ENCODE measurements at places on chromosomes 3 and 15.

DNA sequence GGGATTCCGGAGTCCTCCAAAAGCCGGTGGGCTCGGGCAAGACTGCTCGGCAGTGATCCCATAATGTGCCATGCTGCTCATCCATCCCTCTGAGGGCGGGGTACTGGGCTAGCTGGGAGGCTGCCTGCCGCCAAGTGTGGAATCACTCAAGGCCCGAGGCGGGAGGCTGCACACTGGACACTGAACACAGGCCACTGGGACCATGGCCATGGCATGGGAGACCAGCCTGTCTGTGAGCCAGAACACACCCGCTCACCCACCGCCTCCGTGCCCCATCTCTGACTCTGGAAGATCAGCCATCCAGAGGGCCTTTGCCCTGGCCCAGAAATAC lies 1.4 kb downstream of the C3orf22 start:
- no peak overlapping the region for H3K27ac ChIP-seq
- H3K27me3 ChIP-seq: peaks cover 5% of the 10 kb centered on the region

DNA sequence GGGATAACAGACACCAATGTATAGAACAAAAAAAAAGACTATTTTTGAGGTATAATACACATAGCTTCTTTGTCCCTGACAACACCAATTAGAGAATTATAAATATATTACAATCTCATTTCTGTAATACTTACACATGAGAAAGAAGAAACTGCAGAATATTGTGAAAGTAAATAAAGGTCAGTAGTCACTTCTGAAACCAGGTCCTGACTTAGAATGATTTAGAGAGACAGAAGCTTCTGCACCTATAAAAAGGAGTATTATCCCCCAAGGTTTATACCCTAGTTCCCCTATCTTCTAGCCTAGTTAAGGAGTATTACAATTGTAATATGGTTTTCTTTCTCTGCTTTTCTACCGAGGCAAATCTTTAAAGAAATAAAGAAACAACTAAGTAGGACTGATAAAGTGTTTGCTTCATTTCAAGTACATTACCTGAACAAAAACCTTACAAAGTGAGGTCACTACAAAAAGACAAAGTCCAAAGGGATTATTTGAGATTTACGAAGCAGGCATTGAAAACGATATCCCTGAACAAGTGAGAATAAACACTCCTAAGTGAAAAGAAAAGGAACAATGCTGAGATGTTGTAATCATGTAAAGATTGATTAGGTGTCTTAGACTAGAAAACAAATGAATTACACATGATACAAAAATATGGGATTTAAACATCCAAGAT lies 103.0 kb downstream of the GBE1 start:
- H3K27ac ChIP-seq: no peak overlapping the region
- no peak overlapping the region for H3K4me3 ChIP-seq
- H3K27me3 ChIP-seq: no peaks in the 10 kb centered on the region
- H3K36me3 ChIP-seq: peaks cover 3% of the 10 kb centered on the region

DNA sequence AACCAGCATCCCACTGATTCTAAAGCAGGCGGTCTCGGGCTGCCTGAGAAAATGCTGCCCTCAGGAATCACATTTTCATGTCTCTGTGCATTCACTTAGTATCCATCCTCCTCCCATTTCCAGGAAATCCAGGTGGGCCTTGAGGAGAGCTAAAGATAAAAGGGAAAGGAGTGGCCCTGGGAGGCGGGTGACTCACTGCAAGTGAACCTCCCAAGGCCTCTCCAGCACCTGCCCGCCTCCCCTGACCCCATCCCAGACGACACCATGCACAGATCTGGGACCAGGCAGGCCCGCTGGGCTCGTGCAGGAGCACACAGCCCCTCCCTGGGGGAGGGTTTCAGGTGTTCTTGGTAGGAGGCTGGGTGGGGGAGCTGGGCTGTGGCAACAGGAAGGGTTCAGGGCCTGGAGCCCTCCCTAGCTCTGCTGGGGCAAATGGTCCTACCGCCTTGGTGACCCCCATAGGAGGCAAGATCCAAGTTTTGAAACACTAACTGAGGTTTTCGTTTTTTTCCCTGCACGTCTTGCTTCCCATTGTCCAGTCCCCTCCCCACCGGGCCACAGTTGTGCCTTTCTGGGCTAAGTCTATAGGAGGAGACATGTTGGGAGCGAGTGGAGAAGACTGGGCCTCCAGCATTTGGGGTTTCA lies 22.2 kb downstream of the MELTF start:
- DNase-seq: no peak
- H3K4me3 ChIP-seq: no peak overlapping the region
- H3K27ac ChIP-seq: no peak overlapping the region
- peaks cover 17% of the 10 kb centered on the region for H3K4me1 ChIP-seq
- peaks cover 26% of the 10 kb centered on the region for H3K36me3 ChIP-seq

GRCh38 chr3:98322686-98323085 lies 31.0 kb upstream of the OR5K4 start:
- no peaks in the 10 kb centered on the region for H3K27me3 ChIP-seq
- no peaks in the 10 kb centered on the region for H3K36me3 ChIP-seq

DNA sequence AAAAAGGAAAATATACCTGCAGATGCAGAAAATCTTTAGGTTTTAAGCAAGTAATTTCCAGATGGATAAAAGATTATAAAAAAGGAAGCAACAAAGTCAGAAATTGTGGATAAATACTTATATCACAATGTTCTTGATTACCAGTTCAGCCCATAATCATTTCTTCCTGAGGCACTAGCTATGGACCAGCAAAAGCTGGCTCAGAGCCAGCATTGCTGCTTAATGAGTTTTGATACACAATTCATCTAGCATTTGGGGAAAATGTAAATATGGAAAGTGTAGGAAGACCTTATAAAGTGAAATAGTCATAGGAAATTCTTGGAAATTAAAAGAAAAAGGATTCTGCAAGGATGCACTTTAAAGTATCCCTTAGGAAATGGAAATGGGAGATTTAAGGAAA lies 168.3 kb upstream of the GBE1 start:
- H3K36me3 ChIP-seq: no peaks in the 10 kb centered on the region
- no peaks in the 10 kb centered on the region for H3K27me3 ChIP-seq
- H3K4me1 ChIP-seq: no peaks in the 10 kb centered on the region
- H3K27ac ChIP-seq: no peak overlapping the region

DNA sequence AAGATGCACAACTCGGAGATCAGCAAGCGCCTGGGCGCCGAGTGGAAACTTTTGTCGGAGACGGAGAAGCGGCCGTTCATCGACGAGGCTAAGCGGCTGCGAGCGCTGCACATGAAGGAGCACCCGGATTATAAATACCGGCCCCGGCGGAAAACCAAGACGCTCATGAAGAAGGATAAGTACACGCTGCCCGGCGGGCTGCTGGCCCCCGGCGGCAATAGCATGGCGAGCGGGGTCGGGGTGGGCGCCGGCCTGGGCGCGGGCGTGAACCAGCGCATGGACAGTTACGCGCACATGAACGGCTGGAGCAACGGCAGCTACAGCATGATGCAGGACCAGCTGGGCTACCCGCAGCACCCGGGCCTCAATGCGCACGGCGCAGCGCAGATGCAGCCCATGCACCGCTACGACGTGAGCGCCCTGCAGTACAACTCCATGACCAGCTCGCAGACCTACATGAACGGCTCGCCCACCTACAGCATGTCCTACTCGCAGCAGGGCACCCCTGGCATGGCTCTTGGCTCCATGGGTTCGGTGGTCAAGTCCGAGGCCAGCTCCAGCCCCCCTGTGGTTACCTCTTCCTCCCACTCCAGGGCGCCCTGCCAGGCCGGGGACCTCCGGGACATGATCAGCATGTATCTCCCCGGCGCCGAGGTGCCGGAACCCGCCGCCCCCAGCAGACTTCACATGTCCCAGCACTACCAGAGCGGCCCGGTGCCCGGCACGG lies 991 bp downstream of the SOX2 start:
- peak overlapping the region; percentile 18 for H3K4me3 ChIP-seq
- H3K36me3 ChIP-seq: peaks cover 5% of the 10 kb centered on the region

DNA sequence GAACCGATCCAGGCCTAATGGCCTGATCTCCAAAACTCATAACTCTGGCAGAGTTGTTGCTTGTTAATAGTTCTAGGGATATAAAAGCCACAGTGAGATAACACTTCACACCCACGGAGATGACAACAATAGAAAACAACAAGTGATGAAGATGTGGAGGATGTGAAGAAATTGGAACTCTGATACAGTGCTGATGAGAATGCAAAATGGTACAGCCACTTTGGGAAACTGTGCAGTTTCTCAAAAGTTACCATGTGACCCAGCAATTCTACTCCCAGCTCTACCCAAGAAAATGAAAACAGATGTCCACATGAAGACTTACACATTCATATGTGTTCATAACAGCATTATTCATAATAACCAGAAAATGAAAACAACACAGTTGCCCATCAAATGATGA lies 3.8 kb downstream of the CMTM7 start:
- peak overlapping the region; percentile 63 for H3K27ac ChIP-seq
- H3K27me3 ChIP-seq: no peaks in the 10 kb centered on the region
- H3K36me3 ChIP-seq: peaks cover 26% of the 10 kb centered on the region
- no peak overlapping the region for H3K4me3 ChIP-seq

DNA sequence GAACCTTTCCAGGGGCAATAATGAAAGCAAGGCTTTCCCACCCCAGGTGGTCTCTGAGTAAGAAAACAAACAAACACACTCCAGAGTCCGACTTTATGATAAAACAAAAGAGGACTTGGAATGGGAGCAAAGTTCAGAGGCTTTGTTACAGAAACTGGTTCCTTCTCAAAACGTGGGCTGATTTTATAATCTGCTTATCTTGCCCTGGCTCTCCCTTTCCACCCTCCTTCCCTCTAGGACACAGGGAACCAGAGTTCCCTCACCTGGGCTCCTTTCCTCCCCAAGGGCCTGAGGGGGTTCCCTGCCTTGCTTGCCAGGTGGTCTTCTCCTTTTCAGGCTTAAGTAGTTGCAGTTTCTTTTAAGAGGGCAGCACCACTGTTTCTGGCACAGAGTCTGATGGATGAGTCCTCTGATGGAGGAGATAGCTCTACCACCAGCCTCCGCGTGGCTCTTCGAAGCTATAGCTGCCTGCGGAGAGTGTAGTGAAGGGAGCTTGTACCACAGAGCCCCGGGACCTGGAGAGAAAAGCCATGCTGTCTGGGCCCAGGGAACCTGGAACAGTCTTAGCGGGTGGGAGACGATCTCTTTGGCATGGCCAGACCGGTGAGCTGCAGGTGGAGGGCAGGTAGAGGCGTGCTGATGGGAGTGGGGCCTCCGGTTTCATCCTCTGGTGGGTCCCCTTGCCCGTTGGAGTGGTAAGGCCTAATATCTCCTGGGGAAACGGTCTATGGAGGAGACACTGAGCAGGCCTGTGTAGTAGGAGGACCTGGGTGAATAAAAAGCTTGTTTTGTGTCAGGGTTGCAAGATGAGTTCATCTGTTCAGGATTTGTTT lies 68.7 kb downstream of the SMAD6 start:
- DNase-seq: no peak
- no peak overlapping the region for H3K4me3 ChIP-seq
- no peak overlapping the region for H3K27ac ChIP-seq

- H3K27ac ChIP-seq: no peak overlapping the region
- H3K4me1 ChIP-seq: peaks cover 4% of the 10 kb centered on the region
- H3K36me3 ChIP-seq: no peaks in the 10 kb centered on the region
- no peak for DNase-seq
- no peak overlapping the region for H3K4me3 ChIP-seq
These were observed 502.5 kb downstream of the MECOM start for GRCh38 chr3:169161011-169161410.

GRCh38 chr3:84165328-84165727 lies 793.5 kb upstream of the CADM2 start:
- DNase-seq: no peak
- no peaks in the 10 kb centered on the region for H3K4me1 ChIP-seq
- no peak overlapping the region for H3K27ac ChIP-seq
- no peaks in the 10 kb centered on the region for H3K27me3 ChIP-seq
- no peak overlapping the region for H3K4me3 ChIP-seq
